ENCODE measurements at places on chromosomes 16 and 17.

GRCh38 chr16:22088642-22089041, 3.7 kb upstream of the VWA3A start:
- DNase-seq = no peak

DNA sequence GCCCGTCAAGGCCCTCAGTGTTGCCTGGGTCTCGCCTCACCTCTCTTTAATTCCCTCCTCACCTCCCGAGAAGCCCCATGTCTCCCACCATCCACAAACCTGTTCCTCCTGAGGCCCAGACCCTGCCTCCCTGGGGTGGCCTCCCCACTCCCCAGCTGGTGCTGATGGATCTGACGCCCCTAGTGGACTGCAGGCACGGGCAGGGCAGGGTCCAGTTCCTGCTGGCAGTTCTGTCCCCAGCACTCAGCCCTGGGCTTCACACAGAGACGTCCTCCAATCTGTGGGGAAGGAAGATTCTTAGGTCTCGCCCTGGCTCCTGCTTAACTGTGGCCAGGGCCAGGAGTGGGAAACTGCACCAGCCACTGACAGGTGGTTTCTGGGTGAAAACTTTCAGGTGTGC, 108.8 kb downstream of the AMFR start:
- DNase-seq = no peak

DNA sequence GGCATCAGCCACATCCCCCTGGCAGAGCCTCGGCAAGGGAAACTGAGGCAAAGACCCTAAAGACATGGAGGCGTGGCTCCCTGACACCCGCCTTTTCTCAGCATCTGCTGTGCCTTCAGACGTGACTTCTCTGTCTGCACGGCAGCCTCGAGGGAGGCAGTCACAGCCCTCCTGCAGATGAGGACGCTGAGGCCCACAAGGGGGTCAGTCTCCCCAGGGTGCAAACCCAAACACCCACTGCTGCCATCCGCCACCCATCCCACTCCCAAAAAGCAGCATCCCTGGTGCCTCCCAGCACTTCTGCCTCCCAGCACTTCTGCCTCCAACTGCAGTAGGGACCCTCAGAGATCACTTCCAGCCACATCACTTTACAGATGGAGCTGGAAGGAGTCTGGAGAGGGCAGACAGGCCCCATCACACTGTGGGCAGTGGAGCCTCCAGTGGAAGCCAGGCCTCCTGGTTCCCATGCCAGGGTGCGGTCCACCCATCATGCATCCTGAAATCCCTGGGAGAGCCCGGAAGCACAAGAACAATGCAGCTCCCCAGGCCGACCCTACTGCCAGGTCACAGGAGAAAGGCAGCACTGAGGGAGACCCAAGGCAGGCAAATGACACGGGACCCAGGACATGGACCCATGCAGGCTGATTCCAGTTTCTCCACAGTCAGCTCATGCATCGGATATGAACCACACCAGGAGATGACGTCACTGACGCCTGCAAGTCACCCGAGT, 23.8 kb downstream of the KDM8 start:
- DNase-seq = no peak

- no peak for DNase-seq
Observed at GRCh38 chr16:84999857-85000480, 11.4 kb downstream of the ZDHHC7 start.

GRCh38 chr17:83153681-83154310, 74.4 kb downstream of the METRNL start:
- no peak for DNase-seq

- no peak for DNase-seq
Observed at GRCh38 chr16:51154271-51155171, 3.5 kb upstream of the SALL1 start.
